Glutamatergic neuron (in vitro differentiated cells): ENCODE measurements at places on chromosomes 7 and 10.

- no peak for DNase-seq
Observed at GRCh38 chr7:127382301-127383085, 10.0 kb downstream of the ZNF800 start.

DNA sequence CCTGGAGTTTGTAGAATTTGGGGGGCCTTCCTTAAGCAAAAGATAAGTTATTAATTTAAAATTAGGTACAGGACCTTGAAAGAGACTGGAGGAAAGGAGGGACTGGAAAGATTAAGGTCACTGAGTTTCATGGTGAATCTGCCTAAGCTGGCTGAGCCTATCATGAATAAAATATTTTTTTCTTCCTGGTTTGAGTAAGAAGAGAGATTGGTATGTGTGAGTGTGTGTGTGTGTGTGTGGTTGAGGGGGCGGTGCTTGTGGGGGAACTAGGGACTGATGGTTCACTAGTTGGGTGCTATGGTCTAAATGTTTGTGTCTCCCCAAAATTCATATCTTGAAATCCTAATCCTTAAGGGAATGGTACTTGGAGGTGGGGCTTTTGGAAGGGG, 142.5 kb upstream of the PRKCQ start:
- DNase-seq = no peak

DNA sequence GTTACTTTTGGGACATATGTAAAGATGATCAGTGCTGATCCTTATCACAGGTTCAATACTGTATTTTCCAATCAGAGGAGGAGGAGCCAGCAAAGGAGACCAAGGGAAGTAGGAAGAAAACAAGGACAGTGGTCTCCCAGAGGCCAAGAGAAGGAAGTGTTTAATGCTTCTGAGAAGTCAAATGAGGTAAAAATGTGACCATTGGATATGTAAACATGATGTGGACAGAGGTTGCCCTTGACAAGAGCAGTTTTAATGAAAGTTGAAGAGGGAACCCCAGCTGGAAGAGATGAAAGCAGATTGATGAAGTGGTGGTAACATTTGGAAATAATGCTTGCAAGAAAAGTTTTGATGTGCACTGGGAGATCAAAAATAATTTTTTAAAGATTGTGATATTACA, 18.8 kb downstream of the CROT start:
- DNase-seq = no peak

GRCh38 chr7:425794-426188, 93.9 kb downstream of the PDGFA start:
- DNase-seq = no peak

DNA sequence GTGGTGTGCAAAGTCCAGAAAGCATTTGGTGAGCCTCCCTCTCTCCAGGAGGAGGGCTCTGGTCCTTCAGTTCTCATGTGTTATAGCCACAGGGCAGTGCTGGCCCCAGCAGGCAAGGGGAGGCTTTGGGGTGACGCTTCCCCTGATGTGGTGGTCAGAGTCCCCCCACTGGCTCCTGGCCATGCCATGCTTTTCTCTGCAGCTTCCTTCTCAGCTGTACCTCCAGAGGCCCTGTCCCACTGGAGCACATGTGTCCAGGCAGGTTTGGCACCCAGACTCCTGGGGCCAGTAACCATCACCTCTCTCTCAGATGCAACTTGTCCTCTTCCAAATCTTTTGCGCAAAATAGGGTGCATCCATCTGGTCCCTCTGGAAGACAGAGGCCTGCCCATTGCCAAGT, 233.0 kb upstream of the ZNF32 start:
- DNase-seq = no peak

GRCh38 chr7:1029637-1030443, 14.5 kb upstream of the GPR146 start:
- no peak for DNase-seq

GRCh38 chr7:158487631-158488151, 99.9 kb downstream of the PTPRN2 start:
- no peak for DNase-seq

GRCh38 chr10:43000651-43001426, 76.0 kb upstream of the RET start:
- no peak for DNase-seq

GRCh38 chr10:35442028-35442427, 105.7 kb downstream of the CCNY start:
- no peak for DNase-seq

DNA sequence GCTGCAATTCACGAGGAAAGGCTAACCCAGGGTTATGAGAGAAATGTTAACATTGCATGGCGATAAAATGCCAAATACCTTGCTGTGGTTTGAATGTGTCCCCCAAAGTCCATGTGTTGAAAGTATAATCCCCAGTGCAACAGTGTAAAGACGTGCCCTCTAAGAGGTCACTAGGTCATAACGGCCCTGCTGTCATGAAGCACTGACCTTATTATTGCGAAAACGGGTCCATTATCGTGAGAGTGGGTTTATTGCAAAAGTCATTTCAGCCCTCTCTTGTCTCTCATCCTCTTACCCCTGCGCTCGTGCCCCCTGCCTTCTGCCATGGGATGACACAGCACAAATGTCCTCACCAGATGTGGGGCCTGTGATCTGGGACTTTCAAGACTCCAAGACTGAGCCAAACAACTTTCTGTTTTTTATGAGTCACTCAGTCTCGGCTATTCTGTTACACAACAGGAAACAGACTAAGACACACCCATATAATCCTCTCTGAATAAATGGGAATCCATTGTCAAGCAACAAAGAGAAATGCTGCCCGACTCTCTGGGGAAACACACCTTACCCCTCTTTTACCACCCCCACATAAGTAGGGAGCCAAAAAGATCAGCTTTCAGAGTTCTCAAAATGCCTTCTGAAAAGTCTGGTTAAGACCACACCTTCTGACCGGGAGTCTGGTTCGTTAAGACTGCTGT, 73.1 kb upstream of the UCN3 start:
- DNase-seq = no peak

DNA sequence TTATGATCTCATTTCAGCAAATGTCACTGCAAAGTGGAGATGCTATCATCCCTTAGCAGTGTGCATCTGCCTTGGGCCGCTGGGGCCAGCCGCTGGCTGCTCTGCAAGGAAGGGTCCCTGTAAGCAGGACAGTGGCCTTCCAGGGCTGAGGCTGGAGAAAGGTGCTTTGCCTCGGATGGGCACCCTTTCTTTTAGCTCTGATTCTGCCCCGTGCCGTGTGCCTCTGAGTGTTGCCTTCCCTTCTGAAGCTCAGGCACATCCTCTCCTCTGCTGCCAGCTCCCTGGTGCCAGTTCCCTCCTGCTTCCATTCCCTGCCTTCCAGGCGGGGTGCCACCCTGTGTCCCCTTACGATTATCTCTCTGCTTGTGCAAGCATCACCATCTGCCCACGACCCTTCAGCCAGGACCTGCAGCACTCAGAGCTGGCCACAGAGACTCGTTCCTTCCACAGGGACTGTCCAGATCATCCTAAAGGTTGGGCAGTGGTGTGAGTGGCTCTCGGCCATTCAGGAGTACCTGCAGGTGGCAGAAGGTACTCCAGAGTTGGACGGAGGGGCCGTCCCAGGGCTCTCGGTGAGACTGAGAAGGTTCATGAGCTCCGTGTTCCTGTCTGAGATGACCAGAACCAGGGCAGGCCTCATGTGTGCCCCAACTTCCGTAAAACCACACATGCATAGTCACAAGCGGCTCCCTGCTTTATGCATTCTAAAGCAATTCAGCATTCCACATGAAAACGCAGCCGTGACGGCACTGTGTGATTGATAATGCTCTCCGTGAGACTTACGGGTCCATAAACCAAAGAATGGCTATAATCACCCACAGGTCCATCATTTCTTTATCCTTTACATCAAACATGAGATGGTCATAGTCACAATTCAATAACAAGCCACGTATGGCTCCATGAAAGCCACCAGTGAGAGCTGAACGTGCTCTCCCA, 371.4 kb downstream of the DNAJB6 start:
- no peak for DNase-seq

DNA sequence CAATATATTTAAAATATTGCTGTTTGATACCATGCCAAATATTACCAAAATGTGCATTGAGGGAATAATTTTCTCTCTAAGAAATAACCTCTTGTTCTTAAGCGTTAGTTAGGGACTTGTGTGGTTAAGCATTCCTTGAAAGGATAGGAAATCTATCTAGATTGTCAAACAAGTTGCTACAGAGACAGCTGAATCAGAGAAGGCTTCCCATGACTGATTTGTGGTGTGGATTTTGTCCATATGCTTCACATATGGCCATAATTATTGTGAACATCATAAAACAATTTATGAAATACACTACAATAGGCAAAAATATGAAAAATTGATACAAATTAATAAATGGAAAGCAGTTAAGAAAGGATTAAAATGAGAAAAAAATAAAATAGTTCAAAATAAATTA, 96.3 kb downstream of the GNAT3 start:
- DNase-seq = no peak

GRCh38 chr10:118701529-118702323, 53.0 kb downstream of the CACUL1 start:
- peak; percentile 24 for DNase-seq

DNA sequence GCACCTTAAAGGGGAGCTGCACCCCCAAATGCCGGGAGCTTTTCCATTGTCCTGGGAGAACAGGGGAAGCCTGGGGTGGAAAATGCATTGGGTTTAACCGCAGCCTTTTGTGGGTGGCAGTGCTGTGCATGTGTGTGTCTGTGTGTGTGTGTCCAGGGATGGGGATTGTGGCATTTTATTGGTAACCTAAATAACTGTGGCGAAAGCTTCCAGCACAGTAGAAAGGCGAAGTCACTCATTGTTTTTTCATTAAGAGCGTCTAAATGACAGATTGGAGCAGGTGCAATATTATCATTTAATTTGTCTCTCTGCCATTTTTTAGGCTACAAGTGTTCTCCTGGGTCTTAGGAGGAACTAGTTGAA, 55.1 kb downstream of the INSIG1 start:
- DNase-seq = no peak

DNA sequence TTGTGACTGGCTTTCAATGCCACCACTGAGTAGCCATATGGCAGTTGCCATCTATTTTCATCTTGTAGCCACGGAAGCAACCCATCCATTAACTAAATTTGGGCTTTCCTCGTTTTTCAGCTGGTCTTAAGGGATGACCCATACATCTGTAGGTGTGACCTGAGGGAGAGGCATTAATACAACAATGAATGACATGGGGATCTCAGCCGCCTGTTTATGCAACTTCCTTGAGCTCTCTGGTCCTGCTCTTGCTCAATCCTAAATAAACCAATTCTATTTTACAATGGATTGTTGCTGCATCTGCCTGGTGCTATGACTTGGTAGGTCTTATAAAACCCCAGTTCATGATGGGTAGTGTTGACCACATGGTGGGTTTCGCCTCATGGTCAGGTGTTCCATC, 21.9 kb upstream of the ADAM22 start:
- DNase-seq = no peak

DNA sequence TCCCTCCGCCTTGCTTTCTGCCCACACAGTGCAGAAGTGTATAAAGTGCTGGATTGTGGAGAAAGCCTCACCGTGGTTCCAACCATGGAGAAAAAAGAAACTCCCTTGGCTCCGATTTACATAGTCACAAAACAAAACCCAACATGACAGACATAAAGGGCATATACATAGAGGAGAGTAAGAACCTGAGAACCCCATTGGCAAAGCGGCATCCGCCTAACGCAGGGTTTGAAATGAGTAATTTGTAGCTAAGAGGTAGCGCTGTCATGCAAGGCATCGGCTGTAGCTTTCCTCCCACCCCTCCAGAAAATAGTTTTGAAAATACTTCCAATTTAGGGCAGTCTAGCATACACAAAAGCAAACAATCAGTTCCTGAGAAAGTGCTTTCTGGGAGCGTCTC, 126.0 kb upstream of the NRBF2 start:
- no peak for DNase-seq

- no peak for DNase-seq
Observed at GRCh38 chr10:103556383-103557007, 63.0 kb downstream of the NEURL1 start.

- no peak for DNase-seq
Observed at GRCh38 chr7:103073989-103074518, 542 bp downstream of the FBXL13 start.

- no peak for DNase-seq
Observed at GRCh38 chr7:57417736-57418135, 32.2 kb upstream of the ZNF716 start.

- no peak for DNase-seq
Observed at GRCh38 chr7:77316219-77316978, 99.8 kb downstream of the GSAP start.

- no peak for DNase-seq
Observed at GRCh38 chr7:99380823-99381663, 6.5 kb downstream of the ARPC1B start.

GRCh38 chr10:17101257-17101909, 28.2 kb downstream of the CUBN start:
- no peak for DNase-seq

DNA sequence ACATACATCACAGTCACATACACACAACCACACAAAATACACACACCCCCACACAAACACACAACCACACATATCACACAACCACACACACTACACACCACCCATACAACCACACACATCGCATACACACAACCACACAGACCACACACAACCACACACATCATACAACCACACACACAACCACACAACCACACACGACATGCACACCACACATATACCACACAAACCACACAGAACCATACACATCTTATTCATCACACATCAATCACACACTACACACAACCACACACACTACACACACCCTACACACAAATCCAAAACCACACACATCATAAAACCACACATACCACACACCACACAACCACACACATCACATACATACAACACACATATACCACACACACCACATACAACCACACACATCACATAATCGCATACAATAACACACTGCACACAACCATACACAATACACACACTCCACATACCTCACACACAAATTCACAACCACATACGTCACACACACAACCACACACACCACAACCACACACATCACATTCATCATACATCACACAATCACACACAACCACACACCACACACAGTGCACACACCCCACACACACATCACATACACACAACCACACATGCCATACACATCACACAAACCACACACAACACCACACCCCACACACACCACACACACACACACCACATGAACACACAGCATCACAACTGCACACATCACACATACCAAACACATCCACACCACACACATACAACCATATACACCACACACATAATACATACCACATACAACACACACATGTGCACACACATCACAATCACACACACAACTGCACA, 30.4 kb downstream of the GPRIN2 start:
- no peak for DNase-seq

GRCh38 chr7:79820387-79820786, 314.2 kb upstream of the GNAI1 start:
- DNase-seq = peak; percentile 37

DNA sequence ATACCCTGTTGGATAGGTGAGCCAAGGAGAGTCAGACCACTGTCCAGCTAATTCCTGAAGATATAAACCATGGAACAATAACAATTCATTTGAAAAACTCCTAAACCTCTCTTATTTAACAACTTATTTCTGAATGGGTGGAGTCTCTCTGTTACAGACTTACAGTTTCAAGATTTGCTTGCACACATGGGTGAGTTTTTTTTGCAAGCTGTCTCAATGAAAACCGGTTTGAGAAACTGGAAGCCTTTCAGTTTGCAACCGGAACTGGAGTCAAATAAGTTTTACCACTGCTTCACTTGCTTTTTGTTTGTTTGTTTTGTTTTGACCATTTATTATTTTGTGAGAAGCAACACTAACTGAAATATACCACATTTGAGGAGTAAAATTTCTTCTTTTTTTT, 243.8 kb downstream of the MTERF1 start:
- DNase-seq = no peak

GRCh38 chr10:72754275-72755032, 62.5 kb downstream of the MCU start:
- DNase-seq = no peak
